Psoas muscle (tissue), 8 donors: ENCODE measurements at places on chromosomes 13 and 19. TPM values are rescaled to one million over a fixed set of nuclear protein-coding genes. Genes with fewer than 3 reads are reported as not detected.
A peak's percentile ranks its signal among the peaks of the same experiment; 100 is the strongest.

- peaks cover 66% of the 10 kb centered on the region for H3K4me1 ChIP-seq
- H3K36me3 ChIP-seq = no peaks in the 10 kb centered on the region
- H3K27ac ChIP-seq = no peak overlapping the region
- no peak overlapping the region for H3K4me3 ChIP-seq
- H3K27me3 ChIP-seq = no peaks in the 10 kb centered on the region
Observed at GRCh38 chr13:98486412-98486811, 90.5 kb downstream of the STK24 start.

- H3K4me1 ChIP-seq = no peaks in the 10 kb centered on the region
- no peak overlapping the region for H3K27ac ChIP-seq
- no peak for DNase-seq
- H3K27me3 ChIP-seq = no peaks in the 10 kb centered on the region
- no peaks in the 10 kb centered on the region for H3K36me3 ChIP-seq
Observed at GRCh38 chr13:25432691-25433090, 60.9 kb downstream of the ATP8A2 start.

The CCL25 gene
- total RNA-seq = not detected

GRCh38 chr13:55999709-56000108 lies 1141.0 kb upstream of the PRR20A start:
- no peaks in the 10 kb centered on the region for H3K4me1 ChIP-seq
- no peak overlapping the region for H3K27ac ChIP-seq
- H3K36me3 ChIP-seq = no peaks in the 10 kb centered on the region
- H3K27me3 ChIP-seq = no peaks in the 10 kb centered on the region

DNA sequence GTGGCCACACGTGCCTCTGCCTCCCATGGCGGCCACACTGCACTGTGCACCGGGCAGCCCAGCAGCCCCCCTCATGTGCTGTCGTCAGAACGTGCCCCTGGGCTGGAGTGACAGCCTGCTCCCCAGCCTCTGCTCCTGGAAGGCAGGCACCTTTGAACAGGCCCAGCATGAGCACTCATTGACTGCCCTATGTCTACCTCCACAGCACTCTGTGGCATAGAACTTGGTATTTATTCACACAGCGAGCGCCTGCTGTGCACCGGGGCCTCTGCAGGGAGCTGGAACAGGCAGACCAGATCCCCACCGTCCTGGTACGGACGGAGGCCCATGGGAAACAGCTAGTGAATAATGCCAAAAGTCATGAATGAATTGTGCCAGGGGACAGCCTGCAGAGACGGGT lies 53.7 kb downstream of the DPF1 start:
- no peak overlapping the region for H3K4me3 ChIP-seq
- H3K27ac ChIP-seq = no peak overlapping the region
- H3K27me3 ChIP-seq = no peaks in the 10 kb centered on the region
- H3K4me1 ChIP-seq = peaks cover 6% of the 10 kb centered on the region
- DNase-seq = no peak
- H3K36me3 ChIP-seq = no peaks in the 10 kb centered on the region

DNA sequence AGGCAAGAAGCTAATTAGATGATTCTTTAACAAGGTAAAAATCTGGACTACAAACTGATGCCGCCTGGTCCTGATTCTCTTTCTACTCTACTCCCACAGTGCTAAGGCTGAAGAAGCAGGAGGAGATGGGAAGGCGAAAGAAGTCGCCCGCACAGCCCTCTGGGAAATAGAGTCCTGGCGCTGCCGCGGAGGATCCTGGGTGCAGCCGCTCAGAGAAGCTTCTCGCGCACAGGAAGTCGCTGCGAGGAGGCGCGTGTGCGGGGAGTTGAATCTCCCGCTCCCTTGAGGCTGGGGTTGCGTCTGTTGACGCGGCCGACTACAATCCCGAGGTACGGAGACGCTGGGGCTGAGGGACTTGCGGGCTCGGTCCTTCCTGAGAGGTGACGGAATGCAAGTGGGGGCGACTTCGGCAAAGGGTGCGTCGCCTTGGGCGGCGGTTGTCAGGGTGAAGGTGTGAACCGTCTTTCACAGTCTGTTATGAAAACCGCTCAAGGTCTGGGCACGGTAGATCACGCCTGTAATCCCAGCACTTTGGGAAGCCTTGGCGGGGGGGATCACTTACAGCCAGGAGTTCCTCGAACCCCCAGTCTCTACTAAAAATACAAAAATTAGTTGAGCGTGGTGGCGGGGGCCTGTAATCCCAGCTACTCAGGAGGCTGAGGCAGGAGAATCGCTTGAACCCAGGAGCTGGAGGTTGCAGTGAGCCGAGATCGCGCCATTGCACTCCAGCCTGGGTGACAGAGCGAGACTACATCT lies at the start of gene ZNF473:
Gene ZNF473, plus strand, starts transcription at position 212 of the 756 bp plus-strand sequence. CDS start 5,078 bp downstream, outside the sequence.
- no peaks in the 10 kb centered on the region for H3K27me3 ChIP-seq
- peak; percentile 95 for DNase-seq
- H3K36me3 ChIP-seq = peaks cover 6% of the 10 kb centered on the region
- H3K4me3 ChIP-seq = peak within 1 kb of the TSS; percentile 99
- peak within 1 kb of the TSS; percentile 96 for H3K27ac ChIP-seq
- peaks cover 21% of the 10 kb centered on the region for H3K4me1 ChIP-seq

DNA sequence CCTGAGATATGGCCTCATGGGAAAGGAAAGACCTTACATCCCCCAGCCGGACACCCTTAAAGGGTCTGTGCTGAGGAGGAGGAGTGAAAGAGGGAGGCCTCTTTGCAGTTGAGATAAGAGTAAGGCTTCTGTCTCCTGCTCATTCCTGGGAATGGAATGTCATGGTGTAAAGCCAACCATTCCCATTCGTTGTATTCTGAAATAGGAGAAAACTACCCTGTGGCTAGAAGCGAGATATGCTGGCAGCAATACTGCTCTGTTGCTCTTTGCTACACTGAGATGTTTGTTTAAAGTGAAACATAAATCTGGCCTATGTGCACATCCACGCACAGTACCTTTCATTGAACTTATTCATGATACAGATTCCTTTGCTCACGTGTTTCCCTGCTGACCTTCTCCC lies 783 bp upstream of the ZNF587B start:
- H3K36me3 ChIP-seq = peaks cover 10% of the 10 kb centered on the region
- no peak for DNase-seq
- no peaks in the 10 kb centered on the region for H3K27me3 ChIP-seq
- no peak overlapping the region for H3K27ac ChIP-seq
- peaks cover 7% of the 10 kb centered on the region for H3K4me1 ChIP-seq

The ZNF730 gene
- not detected for total RNA-seq

The SLC17A7 gene
- total RNA-seq = 0.42 TPM

The TMEM255B gene
- total RNA-seq = 4.7 TPM

GRCh38 chr13:42334329-42334706 lies 62.4 kb downstream of the AKAP11 start:
- no peak overlapping the region for H3K4me3 ChIP-seq
- no peaks in the 10 kb centered on the region for H3K27me3 ChIP-seq
- no peaks in the 10 kb centered on the region for H3K4me1 ChIP-seq
- no peaks in the 10 kb centered on the region for H3K36me3 ChIP-seq
- no peak for DNase-seq

DNA sequence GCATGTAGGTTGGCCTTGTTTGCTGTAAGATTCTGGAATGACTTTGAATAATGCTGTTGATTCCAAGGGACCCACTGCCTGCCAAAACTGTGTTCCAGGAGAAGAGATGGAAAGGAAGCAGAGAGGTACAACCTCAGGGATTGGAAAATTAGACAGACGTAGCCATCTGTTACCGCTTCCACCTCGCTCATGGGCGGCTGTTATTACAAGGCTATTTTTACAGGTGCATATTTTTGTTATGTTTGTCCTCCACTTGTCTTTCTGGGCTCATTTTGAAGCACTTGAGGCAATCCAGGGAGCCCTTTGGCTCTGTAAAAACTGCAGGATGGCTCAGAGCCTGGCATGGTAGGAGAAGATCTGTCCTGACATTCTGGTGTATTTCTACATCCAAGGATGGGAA lies 276.4 kb upstream of the TMTC4 start:
- no peak overlapping the region for H3K27ac ChIP-seq
- H3K4me3 ChIP-seq = no peak overlapping the region
- no peak for DNase-seq
- no peaks in the 10 kb centered on the region for H3K27me3 ChIP-seq
- H3K4me1 ChIP-seq = no peaks in the 10 kb centered on the region

The HCN2 gene
- not detected for total RNA-seq

DNA sequence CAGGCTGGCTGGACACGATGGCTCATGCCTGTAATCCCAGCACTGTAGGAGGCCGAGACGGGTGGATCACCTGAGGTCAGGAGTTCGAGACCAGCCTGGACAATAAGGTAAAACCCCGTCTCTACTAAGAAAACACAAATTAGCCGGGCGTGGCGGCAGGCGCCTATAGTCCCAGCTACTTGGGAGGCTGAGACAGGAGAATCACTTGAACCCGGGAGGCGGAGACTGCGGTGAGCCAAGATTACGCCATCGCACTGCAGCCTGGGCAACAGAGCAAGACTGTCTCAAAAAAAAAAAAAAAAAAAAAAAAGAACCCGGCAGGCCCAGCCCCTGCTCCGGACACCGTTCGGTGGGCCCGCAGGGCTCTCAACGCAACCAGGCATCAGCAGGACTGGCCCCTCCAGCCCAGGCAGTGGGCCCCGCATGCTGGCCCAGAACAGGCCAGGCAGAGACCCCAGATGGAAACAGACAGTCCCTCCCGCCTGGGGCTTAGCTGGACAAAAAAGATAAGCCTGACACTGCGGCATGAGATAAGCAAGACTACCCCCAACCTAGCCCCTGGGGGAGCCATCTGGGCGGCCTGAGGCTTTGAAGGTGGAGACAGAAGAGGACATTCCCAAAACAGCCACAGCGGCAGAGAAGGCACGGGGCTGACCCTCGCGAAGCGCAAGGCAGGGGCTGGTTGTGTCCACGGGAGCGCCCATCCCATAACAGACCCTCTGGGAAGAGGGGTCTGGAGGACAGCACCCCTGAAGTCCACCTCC lies 11.6 kb downstream of the REXO1 start:
- peaks cover 7% of the 10 kb centered on the region for H3K4me1 ChIP-seq
- no peak overlapping the region for H3K4me3 ChIP-seq
- no peak overlapping the region for H3K27ac ChIP-seq
- DNase-seq = no peak
- no peaks in the 10 kb centered on the region for H3K27me3 ChIP-seq
- no peaks in the 10 kb centered on the region for H3K36me3 ChIP-seq

DNA sequence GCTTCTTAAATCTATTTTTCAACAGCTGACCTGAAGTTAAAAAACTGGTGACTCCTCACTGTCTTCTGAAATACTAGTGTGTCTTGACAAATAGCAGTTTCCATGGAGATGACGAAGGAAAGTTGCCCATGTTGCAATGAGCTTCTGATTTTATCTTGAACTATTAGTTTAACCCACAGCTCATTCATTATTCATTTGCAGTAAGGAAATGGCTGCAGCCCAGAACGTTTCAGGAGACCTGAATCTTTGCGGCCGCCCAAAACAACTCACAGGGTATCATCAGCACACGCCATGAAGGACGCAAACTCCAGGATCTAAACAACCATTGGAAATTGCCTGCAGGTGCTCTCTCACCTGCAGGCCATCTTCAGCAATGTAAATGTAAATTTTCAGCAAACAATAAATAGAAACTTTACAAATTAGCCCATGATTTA lies 142.5 kb downstream of the DCLK1 start:
- H3K27ac ChIP-seq = no peak overlapping the region
- H3K4me1 ChIP-seq = peaks cover 5% of the 10 kb centered on the region
- no peaks in the 10 kb centered on the region for H3K27me3 ChIP-seq
- no peak for DNase-seq
- H3K36me3 ChIP-seq = no peaks in the 10 kb centered on the region
- H3K4me3 ChIP-seq = no peak overlapping the region

The SGCG gene
- total RNA-seq = 28.7 TPM

The CNMD gene
- not detected for total RNA-seq

DNA sequence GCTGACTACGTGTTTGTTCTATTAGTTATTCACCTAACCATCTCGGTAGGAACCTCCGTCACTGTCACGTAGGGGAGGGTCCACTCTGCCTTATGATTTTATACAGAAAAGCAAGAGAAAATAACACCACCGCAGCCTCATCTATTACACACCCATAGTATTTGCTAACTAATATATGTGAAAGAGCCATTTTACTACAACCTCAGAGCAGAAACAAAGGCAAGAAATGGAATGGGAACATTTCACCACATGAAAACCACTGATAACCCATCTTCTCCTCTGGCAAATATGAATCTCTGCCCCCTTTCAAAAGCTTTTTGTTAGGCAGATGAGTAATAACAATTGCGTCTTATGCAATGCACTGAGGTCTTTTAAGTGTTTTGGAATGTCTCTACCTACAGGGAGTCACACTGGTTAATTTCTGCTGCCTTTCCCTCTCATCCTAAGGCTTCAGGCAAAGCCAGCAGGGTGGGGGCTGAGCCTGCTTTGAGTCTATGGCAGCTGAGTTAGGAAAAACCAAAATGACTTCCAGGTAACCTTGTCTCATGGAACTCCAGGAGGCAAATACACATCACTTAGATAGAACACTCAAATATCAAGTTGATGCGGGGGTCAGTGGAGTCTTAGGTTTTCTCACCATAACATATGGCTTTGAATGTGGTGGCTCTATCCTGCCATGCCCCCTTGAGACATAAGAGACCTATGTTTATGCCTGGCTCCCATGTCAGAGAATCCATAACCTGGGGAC lies 15.0 kb downstream of the TSHZ3 start:
- no peak for DNase-seq
- H3K4me1 ChIP-seq = no peaks in the 10 kb centered on the region
- H3K27ac ChIP-seq = no peak overlapping the region
- no peaks in the 10 kb centered on the region for H3K36me3 ChIP-seq
- no peak overlapping the region for H3K4me3 ChIP-seq

DNA sequence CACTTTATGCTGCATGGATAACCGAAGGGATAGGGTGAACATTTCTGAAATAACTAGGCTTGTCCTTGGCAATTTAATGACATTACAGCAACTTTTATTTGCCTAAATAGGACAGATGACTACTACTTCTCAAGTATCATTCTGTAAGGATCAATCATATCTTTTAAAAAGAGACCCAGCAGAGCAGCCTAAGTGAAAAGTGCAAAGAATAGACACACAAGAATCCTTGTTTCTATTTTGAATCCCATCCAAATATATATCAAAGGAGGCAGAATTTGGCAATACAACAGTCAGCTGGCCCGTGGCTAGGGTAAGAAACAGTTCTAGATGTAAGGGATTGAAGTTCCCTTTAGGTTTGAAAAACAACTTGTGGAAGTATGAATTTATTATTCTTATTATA lies 6.9 kb downstream of the THSD1 start:
- H3K27me3 ChIP-seq = no peaks in the 10 kb centered on the region
- no peaks in the 10 kb centered on the region for H3K4me1 ChIP-seq
- H3K36me3 ChIP-seq = no peaks in the 10 kb centered on the region
- H3K27ac ChIP-seq = no peak overlapping the region

The OLFM2 gene
- 0.48 TPM for total RNA-seq

- DNase-seq = no peak
- H3K4me1 ChIP-seq = no peaks in the 10 kb centered on the region
- no peak overlapping the region for H3K27ac ChIP-seq
- H3K4me3 ChIP-seq = no peak overlapping the region
- no peaks in the 10 kb centered on the region for H3K36me3 ChIP-seq
Observed at GRCh38 chr19:43316591-43317319, 36.7 kb upstream of the CD177 start.

The CGB3 gene
- total RNA-seq = not detected

The MEGF8 gene
- total RNA-seq = 7.9 TPM

The CABP5 gene
- 0.18 TPM for total RNA-seq

- DNase-seq = no peak
- H3K36me3 ChIP-seq = no peaks in the 10 kb centered on the region
- peak overlapping the region; percentile 9 for H3K27ac ChIP-seq
- peaks cover 7% of the 10 kb centered on the region for H3K4me1 ChIP-seq
- peaks cover 28% of the 10 kb centered on the region for H3K27me3 ChIP-seq
Observed at GRCh38 chr19:45595814-45596213, 6.2 kb downstream of the GPR4 start.
